ENCODE measurements at places on chromosomes 11 and 22.

- DNase-seq: no peak
Observed at GRCh38 chr11:33060271-33060670, 20.9 kb downstream of the TCP11L1 start.

DNA sequence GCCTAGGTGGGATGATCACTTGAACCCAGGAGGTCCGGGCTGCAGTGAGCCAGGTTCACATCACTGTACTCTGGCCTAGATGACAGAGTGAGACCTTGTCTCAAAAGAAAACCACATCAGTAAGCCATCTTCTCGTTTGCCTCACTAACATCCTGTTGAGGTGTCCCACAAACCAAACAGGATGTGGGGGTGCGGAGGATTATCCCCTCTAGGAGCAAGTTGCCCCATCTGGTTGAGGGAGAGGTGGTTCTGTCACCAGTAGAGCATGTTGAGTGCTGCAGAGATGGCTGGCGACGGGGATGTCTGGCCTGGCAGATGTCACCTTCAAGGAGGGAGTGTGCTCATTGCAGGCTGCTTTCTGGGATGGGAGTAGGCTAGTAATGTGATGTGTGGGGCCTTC lies 72.4 kb downstream of the ZNRF3 start:
- DNase-seq: no peak

GRCh38 chr11:107071129-107071528 lies 52.9 kb upstream of the GUCY1A2 start:
- DNase-seq: no peak

GRCh38 chr11:103940551-103940950 lies 95.9 kb upstream of the DDI1 start:
- DNase-seq: no peak

DNA sequence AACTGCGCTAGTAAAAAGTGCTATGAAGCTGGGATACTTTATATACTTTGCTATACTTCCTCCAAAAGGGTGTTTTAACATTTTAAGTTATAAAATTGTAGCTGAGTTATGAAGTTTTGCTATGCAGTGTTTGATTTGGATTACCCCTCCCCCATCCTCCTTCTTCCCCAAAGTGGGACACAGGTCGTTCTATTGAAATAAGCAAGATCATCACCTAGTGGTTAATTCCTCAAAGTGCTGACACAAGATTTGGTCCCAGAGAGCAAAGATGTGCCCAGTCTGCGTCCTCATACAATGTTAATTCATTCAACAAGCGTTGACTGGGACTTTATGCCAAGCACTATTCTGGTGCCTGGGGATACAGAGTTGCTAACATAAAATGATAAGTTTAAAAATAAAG lies 78.5 kb downstream of the SPON1 start:
- DNase-seq: no peak

DNA sequence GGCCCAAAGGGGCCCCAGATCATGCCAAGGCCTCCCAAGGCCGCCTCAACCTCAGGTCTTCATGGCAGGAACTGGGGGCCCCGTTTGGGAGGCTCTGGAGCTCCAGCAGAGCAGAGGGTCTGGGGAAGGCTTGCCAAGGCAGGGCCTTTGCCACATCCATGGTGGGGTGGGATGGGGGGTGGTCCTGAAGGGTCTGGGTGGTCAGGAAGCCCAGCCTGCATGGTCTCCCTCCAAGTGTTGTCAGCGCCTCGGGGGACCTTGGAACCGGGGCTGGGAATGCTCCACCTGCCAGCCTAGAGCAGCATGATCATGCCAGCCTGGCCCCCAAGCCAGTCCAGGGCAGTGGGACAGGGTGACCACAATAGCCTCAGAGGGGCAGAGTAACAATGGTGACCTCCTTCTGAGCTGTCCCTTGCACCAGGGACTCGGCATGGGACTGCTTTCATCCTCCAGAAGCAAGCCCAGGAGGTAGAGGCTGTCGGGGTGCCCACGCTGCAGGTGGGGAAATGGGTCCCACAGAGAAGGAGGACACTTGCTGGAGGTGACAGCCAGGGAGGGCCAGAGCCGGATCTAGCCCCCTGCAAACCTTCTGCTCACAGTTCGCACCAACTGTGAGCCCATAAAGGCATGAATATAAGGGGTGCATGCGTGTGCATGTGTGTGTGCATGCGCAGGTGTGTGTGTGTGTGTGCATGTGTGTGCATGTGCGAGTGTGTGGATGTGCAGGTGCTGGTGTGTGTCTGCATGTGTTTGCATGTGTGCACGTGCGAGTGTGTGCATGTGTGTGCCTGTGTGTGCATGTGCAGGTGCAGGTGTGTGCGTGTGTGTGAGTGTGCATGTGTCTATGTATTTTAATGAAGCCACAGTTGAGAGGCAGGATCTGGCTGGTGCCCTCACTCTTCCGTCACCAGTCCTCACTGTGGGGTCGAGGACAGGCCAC lies 63.8 kb downstream of the MYEOV start:
- DNase-seq: no peak

DNA sequence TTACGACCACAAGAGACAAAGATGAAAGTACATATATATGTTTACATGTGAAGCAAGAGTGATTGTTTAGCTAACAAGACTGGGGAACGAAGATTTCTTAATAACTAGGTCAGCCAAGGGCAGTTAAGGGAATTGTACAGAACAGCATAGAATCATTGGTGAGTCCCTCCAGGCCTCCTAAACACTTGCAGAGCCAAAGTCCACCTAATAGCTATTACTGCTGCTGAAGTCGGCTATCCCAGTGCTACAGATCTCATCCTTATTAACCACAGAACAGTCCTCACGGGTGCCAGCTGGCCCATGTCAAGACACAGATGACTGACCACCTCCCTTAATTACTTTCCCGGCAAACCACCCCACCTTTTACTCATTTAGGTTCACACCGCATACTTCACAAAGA lies 68.5 kb upstream of the OPCML start:
- DNase-seq: no peak

GRCh38 chr22:48365386-48365785 lies 1462.3 kb downstream of the BRD1 start:
- DNase-seq: no peak

GRCh38 chr11:63997801-63998337 lies 11.6 kb downstream of the OTUB1 start:
- no peak for DNase-seq

DNA sequence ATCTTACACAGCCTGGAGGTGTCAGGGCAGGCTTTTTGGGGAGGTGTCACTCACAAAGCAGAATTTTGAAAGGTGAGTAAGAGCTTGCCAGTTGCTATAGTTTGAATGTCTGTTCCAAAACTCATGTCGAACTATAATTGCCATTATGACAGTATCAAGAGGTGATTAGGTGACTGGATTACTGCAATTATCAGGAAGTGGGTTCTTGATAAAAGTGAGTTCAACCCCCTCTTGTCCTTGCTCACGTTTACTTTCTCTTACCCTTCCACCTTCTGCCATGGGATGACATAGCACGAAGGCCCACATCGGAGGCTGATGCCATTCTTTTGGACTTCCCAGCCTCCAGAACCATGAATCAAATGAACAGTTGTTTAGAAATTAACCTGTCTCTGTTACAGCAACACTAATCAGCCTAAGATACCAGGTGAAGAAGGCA lies 4.7 kb upstream of the C11orf86 start:
- no peak for DNase-seq

All from NCI-H1048 (cell line).